ENCODE measurements at places on chromosomes 13 and 19.

- no peak for DNase-seq
Observed at GRCh38 chr13:113836768-113837559, 26.9 kb downstream of the GAS6 start.

GRCh38 chr19:19068659-19069654 lies 5.2 kb downstream of the SLC25A42 start:
- no peak for DNase-seq

DNA sequence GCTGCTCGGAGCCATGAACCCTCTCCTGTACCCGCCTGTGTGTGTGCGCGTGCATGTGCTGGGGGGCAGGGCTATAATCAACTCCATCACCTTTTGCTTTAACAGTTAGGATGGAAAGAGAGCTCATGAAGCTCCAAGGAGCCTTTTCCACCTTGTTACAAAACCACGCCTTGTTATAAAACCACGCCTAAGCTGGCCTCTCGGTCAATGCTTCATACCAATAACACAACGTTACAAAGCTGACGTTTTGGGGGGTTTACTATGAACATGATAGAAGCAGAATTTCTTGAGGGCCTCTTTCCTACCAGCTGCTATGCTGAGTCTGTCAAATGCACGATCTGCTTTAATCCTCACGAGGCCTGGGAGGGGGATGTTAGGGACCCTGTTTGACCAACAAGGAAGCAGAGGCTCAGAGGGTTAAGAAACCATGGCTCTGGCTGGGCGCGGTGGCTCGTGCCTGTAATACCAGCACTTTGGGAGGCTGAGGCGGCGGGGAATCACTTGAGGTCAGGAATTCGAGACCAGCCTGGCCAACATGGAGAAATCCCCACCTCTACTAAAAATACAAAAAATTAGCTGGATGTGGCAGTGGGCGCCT lies 11.9 kb downstream of the CAPS start:
- DNase-seq: no peak

DNA sequence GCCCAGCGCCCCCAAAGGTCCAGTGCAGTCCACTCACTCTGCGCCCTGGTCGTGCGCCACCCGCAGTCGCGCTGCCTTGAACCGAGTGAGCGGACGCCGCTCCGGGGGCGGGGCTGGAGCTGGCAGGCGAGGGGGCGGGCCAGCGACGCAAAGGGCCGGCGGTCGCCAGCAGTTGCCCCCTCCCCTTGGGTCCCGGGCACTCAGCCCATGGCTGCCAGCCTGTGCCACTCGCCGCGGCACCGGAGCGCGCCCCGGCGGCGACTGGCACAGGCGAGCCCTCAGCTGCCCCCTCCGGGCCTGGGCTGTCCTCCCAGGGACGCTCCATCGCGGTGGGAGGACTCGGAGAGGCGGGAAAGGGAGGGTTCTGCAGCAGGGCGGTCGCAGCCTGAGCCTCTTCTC lies at the start of gene S1PR5:
S1PR5 (minus strand) TSS at position 87 of the 399 bp plus-strand sequence. CDS start 2,436 bp downstream, outside the sequence.
- no peak for DNase-seq

DNA sequence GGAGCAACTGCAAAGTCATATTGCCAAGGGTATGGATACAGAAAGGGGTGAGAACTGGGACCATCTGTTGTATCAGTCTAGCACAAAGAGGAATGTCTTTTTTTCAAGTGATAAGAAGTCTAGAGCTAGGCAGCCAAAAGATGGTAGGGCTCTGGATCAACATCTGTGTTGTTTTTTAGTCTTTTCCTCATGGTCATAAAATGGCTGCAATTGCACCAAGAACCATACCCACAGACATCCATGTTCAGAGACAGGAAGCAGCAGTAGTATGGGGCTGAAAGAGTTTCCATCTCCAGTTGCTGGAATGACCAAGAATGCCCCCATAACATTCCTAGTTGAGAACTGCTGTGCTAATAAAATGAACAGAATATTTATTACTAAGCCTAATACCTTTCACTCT lies 25.6 kb downstream of the KCNC3 start:
- no peak for DNase-seq

DNA sequence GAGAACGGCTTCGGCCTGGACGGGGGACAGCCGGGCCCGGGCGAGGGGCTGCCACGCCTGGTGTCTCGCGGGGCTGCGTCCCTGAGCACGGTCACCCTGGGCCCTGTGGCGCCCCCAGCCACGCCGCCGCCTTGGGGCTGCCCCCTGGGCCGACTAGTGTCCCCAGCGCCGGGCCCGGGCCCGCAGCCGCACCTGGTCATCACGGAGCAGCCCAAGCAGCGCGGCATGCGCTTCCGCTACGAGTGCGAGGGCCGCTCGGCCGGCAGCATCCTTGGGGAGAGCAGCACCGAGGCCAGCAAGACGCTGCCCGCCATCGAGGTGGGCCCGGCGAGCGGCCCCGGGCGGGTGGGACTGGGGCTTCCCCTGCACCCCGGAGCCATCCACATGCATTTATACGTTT lies 10.7 kb downstream of the RELB start:
- no peak for DNase-seq

GRCh38 chr19:40213882-40214570 lies 4.2 kb downstream of the TTC9B start:
- DNase-seq: no peak

GRCh38 chr13:90867336-90867683 lies 480.2 kb upstream of the MIR17HG start:
- DNase-seq: peak; percentile 56

DNA sequence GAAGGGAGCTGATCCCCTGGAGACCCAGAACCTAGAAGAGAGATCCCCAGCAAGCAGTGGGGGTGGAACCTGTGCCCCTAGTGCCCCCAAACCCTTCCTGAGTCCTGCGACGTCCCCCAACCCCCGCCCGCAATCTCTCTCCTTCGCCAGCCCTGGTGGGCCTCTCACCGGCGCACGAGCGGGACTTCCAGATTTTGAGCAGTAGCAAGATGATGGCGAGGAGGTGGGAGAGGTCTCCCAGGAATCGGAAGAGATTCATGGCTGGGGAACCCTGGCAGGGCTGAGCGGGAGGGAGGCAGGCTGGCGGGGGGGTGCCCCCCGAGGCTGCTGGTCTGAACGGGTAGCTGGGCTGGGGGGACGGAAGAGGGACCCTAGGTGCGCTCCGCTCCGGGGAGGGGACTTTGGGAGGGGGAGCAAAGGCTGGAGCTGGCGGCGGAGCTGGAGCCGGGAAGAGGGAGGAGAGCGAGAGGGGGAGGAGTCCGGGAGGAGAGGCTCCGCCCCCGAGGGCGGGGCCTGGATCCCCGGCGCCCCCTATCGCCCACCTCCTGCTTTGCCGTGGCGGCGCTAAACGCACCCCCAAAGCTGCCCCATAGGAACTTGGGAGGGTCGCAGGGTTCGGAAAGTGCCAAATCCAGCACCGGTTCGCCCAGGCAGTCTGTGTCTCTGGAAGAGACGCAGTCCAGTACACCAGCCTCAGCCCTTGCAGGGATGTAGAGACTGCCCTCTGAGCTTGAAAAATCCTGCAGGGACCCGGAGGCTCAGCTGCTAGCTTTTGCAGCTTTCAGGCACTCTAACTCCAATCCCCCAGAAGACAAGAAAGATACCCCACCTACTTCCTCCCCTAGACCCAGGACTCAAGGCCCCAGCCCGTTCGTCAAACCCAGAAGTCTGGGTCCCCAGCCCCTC lies at the start of gene KDELR1:
KDELR1 (minus strand) TSS at position 452 of the 906 bp plus-strand sequence; CDS start at position 259, 193 bp downstream.
- DNase-seq: no peak

DNA sequence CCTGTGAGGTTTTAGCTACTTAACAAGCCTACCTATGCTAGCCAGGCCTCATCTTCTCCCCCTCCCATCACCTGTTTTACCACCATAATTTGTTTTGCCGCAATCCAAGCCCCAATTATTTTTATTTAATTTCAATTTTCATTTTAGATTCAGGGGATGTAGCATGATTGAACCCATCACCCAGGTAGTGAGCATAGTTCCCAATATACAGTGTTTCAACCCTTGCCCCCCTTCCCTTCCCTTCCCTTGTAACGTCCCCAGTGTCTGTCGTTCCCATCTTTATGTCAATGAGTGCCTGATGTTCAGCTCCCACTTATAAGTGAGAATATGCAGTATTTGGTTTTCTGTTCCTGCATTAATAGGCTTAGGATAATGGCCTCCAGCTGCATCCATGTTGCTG lies 885.0 kb downstream of the UQCRFS1 start:
- DNase-seq: no peak

DNA sequence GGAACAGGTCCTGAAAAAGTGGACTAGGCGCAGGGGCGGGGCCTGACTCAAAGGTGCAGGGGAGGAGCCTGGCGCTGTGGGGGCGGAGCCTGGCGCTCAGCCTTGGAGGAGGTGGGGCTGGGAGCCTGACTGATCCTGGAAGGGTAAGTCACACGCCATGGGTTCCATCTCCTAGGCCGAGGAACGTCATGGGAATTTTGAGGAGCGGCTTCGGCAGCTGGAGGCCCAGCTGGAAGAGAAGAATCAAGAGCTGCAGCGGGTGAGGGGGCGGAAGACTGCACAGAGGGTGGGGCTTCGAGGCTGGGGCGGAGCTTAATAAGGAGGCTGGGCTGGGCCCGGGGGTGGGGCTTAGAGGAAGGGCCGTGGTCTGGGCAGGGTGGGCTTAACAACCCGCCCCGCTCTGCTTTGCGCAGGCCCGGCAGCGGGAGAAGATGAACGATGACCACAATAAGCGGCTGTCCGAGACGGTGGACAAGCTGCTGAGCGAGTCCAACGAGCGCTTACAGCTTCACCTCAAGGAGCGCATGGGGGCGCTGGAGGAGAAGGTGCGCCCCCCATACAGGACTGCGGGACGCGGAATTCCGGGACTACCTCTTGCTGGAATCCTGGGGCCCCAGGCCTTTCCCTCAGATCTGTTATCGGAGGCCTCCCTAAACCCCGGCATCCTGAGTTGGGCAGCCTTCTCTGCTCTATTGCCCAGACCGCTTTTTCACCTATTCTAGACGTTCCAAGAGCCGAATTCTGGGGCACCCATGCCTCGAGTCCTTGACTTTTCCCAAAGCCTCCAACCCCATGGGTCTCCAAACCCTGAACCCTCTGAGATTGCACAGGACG lies 14.5 kb downstream of the PPFIA3 start:
- no peak for DNase-seq

- no peak for DNase-seq
Observed at GRCh38 chr19:15595069-15595468, 19.9 kb upstream of the CYP4F8 start.

DNA sequence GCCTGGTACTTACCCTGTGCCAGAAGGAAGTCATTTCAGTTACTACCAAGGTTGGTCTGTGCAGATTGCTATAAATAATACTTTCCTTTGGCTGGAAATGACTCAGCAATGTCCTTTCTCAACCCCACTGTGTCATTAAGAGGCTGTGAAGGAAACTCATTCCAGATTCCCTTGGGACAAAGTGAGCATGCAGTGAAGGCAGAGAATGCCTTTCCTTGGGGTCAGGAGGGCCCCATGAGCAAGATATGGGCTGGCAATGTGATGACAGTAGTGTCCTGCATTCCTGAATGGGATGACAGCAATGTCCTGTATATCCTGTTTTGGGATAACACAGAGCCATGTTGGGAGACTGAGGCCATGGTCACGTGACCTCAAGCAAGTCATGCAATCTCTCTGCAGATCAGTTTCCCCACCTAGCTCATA lies 213.1 kb upstream of the TMTC4 start:
- no peak for DNase-seq

GRCh38 chr19:3381701-3382372 lies 15.5 kb downstream of the NFIC start:
- DNase-seq: no peak

DNA sequence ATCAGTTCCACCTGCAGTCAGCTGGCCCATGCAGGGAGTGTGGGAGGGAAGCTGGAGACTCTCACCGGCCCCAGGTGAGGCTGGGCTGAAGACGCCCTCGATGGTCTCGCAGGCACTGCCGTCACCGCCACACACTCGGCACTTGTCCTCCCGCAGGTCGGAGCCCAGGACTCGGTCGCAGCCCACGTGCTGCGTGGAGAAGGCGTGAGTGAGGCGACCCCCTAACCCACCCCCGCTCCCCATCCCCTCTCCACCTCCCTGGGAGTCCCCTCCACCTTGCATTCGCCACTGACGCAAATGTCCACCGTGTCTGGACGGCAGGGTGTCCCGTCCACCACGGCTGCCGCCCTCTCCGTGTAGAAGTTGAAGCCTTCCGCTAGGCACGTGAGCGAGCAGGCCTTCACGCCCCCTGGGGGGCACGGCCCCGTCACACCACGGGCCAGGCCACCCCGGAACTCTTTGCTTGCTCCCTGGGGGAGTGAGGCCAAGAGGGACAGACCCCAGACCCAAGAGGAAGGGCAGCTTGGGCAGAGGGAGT lies 12.0 kb upstream of the MYO1F start:
- no peak for DNase-seq

GRCh38 chr13:36158611-36159010 lies 27.4 kb upstream of the DCLK1 start:
- DNase-seq: no peak

DNA sequence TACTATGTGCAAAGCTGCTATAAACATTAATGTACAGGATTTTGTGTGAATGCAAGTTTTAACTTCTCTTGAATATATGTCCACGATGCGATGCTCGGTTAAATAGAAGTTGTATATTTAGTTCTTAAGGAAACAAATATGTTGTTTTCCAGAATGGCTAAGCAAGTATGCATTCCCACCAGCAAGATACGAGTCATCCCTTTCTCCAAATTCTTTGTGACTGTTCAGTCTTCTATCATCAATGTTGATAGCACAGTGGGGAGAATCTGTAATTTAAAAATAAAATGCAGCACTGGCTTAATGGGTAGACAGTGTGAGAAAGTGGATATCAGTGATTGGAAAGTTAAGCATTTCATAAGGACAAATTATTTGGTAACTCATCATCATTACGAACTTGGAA lies 1340.8 kb downstream of the PCDH9 start:
- no peak for DNase-seq

DNA sequence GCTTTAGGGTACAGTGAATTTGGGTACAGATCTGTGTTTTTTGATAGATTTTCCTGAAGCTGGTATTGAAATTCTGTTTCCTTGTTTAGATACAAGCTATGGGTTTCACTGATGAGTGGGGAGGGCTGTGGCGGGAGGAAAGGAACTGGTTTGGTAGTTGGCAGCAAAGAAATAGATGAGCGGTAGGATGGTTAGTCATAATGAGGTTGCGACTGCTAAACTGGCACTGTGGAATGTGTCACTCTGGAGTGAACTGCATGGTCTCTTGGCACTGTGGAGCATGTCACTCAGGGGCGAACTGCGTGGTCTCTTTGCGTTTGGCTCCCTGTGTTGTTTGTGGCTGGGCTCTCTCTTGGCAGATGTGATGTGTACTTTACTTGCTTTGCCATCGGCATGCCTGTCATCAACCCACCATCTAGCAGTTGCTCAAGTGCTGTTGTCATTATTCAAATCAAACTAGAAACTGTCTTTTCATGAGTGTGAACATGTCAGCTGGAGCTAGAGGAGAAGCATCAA lies 82.1 kb downstream of the ATP8A2 start:
- no peak for DNase-seq

- no peak for DNase-seq
Observed at GRCh38 chr13:30169442-30169841, 137.9 kb downstream of the KATNAL1 start.

- DNase-seq: no peak
Observed at GRCh38 chr19:29971002-29971401, 29.0 kb downstream of the URI1 start.

DNA sequence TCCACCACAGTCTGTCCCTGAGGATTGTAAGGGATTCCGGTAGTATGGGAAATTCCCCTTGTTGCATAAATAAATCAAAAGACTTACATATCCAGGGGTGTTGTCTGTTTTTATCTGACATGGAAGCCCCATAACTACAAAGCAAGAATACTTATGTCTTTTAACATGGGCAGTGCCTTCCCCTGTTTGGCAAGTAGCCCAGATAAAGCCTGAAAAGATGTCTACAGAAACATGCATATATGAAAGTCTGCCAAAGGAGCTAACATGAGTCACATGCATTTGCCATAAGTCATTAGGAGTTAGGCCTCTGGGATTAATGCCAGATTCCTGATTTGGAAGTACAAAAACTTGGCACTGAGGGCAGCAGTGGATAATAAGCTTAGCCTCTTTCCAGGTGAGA lies 62.1 kb downstream of the ZNF737 start:
- DNase-seq: no peak

- DNase-seq: no peak
Observed at GRCh38 chr13:103883698-103884097, 817.5 kb upstream of the SLC10A2 start.

Measured in NT2/D1 (cell line).